ENCODE measurements at places on chromosomes 2 and 18.

GRCh38 chr2:187312718-187313282 is 135.3 kb downstream of the CALCRL start:
- DNase-seq: no peak

GRCh38 chr18:55506074-55506473 is 81.9 kb downstream of the TCF4 start:
- no peak for DNase-seq

DNA sequence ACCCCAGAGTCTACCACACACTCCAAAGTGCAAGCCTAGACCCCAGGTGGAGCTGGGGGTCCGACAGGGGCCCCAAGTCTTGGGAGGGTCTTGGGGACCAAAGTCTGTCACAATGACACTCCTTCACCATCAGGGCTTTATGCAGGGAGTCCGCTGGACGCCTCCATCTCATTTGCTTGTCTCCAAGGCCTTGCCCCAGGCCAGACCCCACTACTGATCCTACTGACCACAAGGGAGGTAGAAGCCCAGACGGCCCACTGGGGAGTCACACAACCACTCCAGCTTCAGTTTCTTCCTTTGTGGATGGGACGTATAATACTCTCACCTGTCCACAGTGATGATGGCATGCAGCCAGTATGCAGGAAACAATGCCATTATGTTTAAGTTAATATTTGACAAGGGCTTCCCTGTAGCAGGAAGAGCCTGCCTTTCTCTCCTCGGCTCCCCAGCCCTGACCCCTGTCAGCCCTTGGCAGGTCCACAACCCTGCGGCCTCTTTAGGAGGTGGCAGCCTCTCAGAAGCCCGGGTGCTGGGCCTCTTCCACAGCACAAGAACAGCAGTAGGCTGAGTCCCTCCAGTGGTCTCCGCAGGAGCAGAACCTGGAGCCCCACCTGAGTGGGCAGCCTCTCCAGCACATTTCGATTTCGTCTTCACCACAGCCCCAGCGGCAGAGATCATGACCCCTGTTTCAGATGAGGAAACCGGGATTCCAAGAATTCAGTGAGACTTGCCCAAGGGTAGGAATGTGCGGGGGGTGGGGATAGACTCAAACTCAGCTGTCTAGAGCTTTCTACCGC is 6.5 kb downstream of the BIN1 start:
- DNase-seq: peak; percentile 32

GRCh38 chr18:49006641-49007454 is 56.1 kb upstream of the SMAD7 start:
- peak; percentile 86 for DNase-seq

DNA sequence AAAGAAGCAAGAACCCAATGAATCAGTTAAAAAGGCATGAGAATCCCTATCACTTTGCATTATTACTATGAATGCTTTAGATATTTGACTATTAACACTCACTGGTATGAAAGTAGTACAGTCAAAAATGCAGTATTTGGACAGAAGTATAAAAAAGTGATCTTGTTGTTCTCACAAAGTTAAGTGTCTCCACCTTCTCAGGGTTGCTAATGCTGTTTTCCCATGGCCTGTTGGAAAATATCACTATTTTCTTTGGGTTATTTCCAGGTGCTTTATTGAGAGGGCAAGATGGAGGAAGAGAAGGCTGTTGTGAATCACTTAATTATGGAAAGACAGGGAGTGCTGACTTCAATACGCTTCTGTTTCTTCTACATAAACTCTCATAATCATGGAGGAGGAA is 13.6 kb upstream of the CREB1 start:
- peak; percentile 79 for DNase-seq

DNA sequence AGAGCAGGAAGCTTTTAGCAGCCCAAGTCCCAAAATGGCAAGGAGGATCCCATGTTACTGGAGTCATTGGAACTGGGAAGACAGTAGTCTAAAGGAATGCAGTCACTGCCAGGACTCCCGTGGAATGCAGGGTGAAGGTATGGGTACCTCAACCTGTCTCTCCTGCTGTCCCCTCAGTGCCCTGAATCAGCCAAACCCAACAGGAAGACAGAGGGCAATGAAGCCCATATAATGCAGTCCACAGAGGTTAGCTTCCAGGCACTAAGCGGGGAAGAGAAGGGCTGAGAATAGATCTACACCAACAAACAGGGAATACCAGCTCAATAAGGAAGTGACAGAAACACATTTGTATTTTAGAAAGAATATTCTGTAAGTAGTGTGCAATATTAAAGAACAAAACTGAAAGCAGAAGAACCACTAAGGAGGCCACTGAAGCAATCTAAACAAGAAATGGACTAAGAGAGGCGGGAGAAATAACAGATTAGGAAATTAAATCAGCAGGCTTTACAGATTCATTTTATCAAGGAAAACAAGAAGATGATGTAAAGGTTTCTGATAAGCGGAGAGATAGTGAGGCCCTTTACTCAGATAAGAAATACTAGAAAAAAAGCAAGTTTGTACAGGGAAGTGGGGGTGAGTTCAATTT is 8.3 kb downstream of the NEMP2 start:
- DNase-seq: no peak

- no peak for DNase-seq
Measured at GRCh38 chr2:29449499-29449898, 334.3 kb downstream of the CLIP4 start.

GRCh38 chr2:54497763-54498680 is 41.9 kb downstream of the SPTBN1 start:
- peak; percentile 58 for DNase-seq

GRCh38 chr2:58764338-58765104 is 523.4 kb upstream of the FANCL start:
- DNase-seq: no peak

GRCh38 chr2:144461308-144461766 is 58.6 kb downstream of the ZEB2 start:
- peak; percentile 40 for DNase-seq

GRCh38 chr2:99753505-99753904 is 263.7 kb upstream of the REV1 start:
- DNase-seq: no peak

- no peak for DNase-seq
Measured at GRCh38 chr2:208990716-208991115, 433.1 kb upstream of the MAP2 start.

DNA sequence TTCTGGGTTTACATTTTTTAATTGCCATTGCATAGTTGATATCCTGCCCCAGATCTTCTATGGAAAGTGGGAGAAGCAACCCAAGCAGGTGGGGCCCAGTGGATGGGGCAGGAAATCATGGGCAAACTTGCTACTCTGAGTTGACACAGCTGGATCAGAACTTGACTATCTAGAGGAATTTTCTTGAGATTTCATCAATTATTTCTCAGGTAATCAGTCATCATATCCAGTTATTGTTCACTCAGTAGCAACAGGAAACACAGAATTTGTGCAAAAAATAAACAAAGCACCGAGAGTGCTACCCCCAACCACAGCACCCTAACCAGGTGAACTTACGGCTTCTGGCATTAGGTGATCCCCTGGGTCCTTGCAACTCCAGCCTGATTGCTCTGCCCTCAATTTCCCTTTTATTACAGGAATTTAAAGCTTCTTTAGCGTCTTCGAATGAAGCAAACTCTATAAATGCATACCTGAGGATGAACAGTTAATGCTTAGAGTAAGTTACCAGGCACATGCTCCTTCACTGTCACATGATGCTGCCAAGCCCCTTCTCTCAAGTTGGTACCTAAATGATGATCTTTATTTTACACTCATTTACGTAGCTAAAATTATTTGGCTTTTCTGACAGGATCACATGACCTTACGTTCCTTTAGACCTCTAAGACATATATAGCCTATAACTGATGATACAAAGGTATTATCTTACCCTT is 7.8 kb downstream of the NCL start:
- DNase-seq: no peak

- no peak for DNase-seq
Measured at GRCh38 chr18:43079422-43079821, 36.1 kb downstream of the RIT2 start.

- no peak for DNase-seq
Measured at GRCh38 chr2:101882769-101883307, 108.9 kb upstream of the IL1R2 start.

- DNase-seq: no peak
Measured at GRCh38 chr2:178674122-178674521, 133.1 kb downstream of the TTN start.

DNA sequence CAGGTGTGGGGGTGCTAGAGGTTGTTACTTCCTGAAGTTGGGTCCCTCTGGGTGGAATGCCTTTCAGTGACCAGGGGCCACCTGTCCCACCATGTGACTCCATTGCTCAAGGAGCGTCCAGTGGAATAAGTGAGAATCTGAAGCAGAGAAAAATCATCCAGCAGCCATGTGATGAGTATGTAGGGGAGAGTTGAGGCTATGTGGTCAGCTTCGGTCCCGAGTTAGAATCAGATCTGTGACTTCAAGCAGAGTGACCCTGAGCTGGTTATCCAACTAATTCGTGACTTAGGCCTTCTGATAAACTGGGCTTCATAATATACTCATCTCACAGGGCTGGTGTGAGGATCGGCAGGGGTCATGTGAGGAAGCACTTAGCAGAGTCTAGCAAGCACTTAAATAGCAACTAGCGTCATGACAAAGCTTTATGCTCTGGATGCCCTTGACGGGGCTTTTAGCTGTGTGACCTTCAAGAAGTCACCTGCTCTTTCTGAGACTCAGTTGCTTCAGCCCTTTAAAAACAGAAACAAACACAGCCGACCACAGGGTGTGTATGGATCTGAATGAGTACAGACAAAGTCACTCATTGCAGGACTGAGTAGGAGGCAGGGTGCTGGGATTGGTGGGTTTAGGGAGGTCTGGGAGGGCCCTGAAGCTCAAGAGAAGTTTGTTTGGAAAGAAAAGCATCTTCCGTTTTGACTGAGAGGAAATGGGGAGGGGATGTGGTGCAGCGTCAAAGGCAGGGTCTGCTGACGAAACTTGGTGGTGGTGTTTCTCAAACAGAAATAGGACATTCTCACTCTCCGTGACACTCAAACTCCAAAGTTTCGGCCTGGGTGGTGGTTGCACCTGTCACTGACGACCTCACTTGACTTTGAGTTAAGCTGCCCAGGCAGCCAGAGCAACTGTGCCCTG is 264.0 kb upstream of the CXCR4 start:
- no peak for DNase-seq

DNA sequence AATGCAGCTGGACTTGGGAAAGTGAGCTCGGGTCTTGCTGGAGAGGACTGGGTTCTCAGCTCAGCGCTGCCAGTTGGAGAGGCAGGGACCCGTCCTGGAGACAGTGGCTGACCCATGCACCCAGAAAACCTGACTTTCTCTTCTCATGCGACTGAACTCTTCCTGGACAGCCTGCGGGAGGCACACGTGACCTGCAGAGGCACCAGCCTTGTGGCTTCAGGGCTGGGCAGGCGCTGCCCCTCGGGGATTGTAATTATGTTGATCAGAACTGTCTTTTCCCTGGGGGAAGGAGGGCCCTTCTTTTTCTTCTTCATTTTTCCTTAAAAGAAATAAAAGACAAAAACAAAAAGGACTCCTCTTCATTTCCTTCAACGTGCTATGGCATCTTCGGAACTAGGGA is 198.1 kb downstream of the VAPA start:
- no peak for DNase-seq

DNA sequence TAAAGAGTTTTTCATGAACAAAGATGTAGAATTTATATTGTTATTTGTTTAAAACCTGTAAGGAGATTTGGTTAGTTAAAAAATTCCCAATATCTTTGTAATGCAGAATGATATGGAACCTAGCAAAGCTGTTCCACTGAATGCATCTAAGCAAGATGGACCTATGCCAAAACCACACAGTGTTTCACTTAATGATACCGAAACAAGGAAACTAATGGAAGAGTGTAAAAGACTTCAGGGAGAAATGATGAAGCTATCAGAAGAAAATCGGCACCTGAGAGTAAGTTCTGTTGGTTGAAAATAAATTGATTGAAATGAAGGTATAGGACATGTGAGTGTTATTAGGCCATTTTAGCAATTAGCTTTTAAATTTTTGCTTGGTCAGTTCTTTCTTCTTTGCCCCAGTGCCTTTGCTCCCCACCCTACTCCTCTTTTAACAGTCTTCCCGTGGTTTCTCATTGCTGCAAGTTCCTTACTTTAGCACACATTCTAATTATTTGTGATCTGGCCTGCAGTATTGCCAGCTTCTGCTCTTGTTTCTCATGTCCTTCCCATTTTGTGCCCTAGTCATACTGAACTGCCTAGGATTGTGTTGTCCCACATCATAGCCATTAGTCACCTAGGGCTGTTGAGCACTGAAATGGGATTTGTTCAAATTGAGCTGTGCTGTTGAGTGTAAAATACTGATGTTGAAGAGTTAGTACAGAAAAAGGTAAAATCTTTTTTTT is 36.6 kb downstream of the VAPA start:
- peak; percentile 46 for DNase-seq

DNA sequence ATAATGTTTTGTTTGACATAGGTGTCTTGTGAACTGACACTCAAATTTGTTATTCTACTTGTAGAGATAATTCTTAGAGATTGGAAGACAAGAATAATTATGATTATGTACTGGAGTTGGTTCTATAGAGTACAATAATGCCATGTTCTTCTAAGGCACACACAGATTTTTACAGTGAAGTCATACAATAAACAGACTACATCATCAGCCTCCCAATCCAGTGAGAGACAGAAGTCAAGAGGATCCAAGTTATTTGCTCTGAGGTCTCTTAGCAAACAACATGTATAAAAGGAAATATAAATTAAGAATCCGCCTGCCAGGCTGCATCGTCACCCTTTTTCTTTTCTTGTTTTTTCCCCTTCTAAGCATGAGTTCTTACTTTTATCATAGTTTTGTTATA is 613.5 kb upstream of the SETBP1 start:
- no peak for DNase-seq

All from fibroblast of skin of right biceps (primary cell).